ENCODE measurements at places on chromosomes 1 and 21.

GRCh38 chr1:6348511-6349191 is 44.9 kb downstream of the ACOT7 start:
- no peak for DNase-seq

DNA sequence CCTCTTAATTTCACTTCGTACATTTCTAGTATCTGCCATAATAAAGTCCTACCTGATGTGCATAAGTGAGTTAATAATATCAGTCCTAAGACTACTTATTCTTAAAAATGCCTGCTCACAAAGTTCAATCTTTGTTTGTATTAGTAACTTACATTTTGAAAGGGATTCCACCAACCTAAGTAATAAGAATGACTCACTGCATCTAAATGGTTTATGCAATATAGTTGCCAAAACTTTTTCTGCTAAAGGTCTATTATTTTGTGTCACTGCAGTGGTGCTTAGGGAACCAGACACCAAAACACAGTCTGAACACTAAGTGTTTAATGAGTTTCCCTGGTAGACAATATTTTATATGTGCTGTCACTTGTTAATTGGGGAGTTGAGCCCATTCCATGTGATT is 1.8 kb downstream of the ZNF669 start:
- no peak for DNase-seq

- DNase-seq: no peak
These were observed 3.5 kb upstream of the OR10J4 start for GRCh38 chr1:159428536-159428935.

DNA sequence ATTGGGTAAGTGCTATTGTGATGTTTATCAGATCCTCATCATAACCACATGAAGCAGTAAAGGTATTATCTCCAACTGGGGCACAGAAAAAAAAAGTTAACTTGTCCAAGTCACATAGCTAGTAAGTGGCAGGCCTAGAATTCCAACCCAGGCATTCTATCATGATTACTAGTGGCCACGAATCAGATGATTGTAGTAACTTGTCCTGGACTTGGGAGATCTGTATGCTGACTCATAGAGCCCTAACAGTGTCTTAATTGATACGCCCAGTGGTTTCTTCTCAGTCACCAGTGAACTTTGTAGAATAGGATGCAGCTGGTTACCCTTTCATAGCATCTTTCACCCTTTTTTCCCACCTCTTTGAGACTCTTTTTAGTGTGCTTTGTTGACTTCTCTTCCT is 91.1 kb upstream of the UBE2U start:
- no peak for DNase-seq

DNA sequence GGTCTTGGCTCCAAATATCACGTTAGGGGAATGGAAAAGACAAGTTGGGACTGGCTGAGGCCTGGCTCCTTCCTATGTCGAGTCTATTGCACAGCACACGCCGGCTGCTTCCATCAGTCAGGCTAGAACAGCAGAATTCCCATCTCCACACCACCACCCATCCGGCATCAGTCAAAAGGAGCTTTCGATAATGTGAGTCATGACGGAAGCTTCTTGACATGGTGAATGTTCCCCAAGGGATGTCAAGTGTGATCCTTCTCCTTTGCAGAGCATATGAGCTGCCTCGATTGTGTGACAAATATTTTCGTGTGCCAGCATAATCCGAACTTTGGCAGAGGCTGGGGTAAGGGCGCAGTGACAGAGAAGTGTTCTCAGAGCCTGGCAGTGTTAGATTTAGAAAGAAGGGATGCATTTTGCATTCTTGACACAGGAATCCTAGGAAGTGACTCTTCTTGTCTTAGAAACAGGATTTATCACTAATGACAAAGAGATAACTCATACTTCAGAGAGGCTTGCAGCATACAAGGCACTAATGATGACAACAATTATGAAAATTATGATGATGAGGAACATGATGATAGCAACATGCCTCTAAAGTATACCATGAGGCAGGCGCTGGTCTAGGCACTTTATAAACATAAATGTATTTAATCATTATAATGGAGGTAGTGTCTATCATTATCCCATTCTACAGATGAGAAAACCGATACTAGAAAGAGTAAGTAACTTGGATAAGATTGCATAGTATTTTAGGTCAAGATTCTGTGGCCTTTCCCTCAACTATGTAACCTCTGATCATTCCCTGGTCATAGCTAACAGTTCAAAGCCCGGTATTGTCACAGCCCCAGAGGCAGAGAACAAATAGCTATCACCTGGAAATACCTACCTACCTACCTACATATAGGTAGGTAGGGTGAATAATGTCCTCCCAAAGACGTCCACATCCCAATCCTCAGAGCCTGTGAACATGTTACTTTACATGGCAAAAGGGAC is 135.0 kb downstream of the KCNJ6 start:
- no peak for DNase-seq

GRCh38 chr1:229562686-229563085 is 4.2 kb upstream of the ABCB10 start:
- no peak for DNase-seq

DNA sequence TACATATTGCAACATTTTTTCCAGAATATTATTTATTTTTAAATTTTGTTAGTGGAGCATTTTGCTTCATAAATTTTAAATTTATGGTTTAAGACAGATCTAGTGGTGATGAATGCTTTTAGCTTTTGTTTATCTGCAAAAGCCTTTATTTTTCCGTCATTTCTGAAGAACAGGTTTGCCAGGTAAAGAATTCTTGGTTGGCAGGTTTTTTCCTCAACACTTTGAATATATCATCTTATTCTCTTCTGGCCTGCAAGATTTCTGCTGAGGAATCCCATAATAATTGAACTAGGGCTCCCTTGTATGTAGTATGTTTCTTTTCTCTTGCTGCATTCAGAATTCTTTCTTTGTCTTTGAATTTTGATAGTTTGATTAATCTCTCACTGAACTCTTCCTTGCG is 50.8 kb upstream of the SAMD13 start:
- no peak for DNase-seq

Data from stimulated activated CD4-positive, alpha-beta T cell treated with anti-CD3 and anti-CD28 coated beads, Interleukin-4, amount 100 ng/mL, for 48 hours (primary cell).